RPMI7951 (cell line): ENCODE measurements at places on chromosomes 5 and 9. TPM values are rescaled to one million over a fixed set of nuclear protein-coding genes. Genes with fewer than 3 reads are reported as not detected.

Gene PRUNE2
- 0.10 and 0.12 TPM in 2 replicates for total RNA-seq

Gene SUSD3
- total RNA-seq = 0.72 TPM in 1 of 2 replicates, not detected in the other

Gene OR4F3
- not detected in 2 replicates for total RNA-seq

Gene NUDT2
- total RNA-seq = 40.6 and 47.3 TPM in 2 replicates

Gene DNM1
- 16.1 and 17.4 TPM in 2 replicates for total RNA-seq

Gene HRH2
- 4.4 and 5.3 TPM in 2 replicates for total RNA-seq

Gene SLC6A18
- total RNA-seq = not detected in 2 replicates

Gene LAMC3
- 0.20 TPM in 1 of 2 replicates, not detected in the other for total RNA-seq

Gene C7
- not detected in 2 replicates for total RNA-seq

Gene TMEM174
- not detected in 2 replicates for total RNA-seq

Gene N4BP3
- total RNA-seq = 0.12 and 0.29 TPM in 2 replicates
